ENCODE measurements at places on chromosomes 3 and 15.

GRCh38 chr3:140198242-140198641 is 263.3 kb downstream of the CLSTN2 start:
- no peak for DNase-seq

GRCh38 chr15:63372753-63373152 is 8.9 kb downstream of the CA12 start:
- no peak for DNase-seq

- DNase-seq: no peak
These were observed 17.5 kb downstream of the SLC9A9 start for GRCh38 chr3:143830786-143831185.

DNA sequence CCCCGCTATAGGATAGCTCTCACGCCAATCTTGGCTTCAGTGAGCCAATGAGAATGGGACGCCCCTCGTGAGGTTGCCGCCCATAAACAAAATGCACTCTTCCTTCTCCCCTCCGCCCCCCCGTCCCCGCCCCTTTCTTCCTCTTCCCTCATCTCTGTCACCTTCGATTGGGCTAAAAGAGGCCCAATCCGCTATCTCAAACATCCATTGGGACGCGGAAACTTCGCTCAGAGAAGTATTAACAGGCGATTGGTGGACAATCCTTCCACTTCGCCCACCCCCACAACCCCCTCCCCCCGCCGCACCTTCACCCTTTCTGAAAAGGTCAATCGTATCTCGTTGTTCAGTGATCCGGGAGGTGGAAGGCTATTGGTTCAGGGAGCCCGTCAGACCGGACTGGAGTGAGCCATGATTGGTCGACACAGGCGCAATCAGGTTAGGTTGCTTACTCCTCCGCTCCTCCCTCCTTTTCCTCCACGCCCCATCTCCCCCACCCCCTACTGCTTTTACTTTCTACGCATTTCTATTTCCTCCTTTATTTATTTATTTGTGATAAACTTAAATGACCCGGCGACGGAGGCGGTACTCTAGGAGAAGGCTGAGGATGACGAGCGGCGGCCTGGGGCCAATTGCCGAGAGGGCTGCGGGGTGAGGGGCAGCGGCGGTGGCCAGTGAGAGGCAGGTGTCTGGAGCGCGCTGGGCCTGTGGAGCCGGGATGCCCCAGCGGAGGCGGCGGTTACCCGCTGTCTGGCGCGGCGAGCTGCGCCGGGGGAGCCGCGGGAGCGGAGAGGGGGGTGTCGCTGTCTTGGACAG is 447 bp upstream of the ZBTB20 start:
- DNase-seq: peak; percentile 100

- DNase-seq: no peak
These were observed 2.0 kb upstream of the EFCC1 start for GRCh38 chr3:128999102-128999501.

DNA sequence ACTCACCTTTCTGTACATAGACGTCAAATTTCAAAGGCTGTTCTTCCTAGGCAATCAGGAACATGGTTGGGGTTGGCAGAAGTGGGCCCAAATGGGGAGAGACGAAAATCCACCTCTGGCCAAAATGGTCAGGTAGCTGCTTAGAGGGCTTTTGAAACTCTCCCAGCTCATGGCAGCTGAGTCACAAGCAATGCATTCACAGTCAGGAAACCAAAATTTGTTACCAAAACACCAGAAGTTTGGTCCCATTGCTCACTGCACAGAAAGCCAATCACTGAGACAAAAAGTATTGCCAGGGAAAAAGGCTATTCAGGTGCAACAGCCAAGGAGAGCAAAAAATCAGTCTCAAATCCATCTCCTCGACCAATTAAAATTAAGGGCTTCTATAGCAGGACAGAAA is 539.6 kb upstream of the CCDC54 start:
- DNase-seq: no peak

Measured in LHCN-M2 (cell line).